Activated CD8-positive, alpha-beta memory T cell treated with anti-CD3 and anti-CD28 coated beads for 48 hours (primary cell): ENCODE measurements at places on chromosomes 5 and 9.

DNA sequence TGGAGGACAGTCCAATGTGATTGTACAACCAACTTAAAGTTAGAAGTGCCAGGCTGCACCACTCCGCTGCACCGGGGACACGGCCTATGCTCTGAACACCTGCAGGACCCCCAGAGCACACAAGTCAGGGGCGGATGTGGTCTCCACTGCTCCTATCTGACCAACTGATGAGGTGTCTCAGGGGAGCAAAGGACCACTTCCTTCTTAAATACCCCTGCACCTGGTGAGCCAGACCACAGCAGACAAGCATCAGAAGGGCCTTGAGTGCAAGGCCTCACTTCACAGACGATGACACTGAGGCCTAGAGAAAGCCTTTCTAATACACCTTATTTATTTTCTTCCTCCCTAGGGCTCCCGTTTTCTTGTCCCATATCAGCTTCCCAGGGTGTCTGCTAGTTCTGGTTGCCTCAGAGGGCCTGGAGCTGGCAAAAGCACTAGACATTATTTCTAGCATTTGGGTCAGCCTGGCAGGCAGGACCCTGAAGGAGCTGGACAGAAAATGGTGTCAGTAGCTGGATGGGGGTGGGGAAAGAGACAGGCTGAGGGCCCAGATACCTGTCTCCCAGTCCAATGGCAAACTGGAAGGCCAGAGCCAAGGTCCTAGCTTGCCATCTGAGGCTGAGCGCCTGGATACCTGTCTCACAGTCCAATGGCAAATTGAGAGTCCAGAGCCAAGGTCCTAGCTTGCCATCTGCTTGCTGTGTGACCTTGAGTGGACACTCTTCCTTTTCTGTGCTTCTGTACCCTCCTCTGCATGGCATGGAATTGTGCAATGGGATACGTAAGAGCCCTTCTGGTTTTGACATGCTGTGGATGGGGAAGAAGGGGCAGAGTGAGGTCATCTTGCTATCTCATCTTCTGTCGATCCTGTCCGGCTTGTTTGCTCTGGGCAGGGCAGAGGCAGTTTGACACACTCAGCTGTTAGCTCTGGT, 9.0 kb downstream of the CCDC69 start:
- DNase-seq = no peak

DNA sequence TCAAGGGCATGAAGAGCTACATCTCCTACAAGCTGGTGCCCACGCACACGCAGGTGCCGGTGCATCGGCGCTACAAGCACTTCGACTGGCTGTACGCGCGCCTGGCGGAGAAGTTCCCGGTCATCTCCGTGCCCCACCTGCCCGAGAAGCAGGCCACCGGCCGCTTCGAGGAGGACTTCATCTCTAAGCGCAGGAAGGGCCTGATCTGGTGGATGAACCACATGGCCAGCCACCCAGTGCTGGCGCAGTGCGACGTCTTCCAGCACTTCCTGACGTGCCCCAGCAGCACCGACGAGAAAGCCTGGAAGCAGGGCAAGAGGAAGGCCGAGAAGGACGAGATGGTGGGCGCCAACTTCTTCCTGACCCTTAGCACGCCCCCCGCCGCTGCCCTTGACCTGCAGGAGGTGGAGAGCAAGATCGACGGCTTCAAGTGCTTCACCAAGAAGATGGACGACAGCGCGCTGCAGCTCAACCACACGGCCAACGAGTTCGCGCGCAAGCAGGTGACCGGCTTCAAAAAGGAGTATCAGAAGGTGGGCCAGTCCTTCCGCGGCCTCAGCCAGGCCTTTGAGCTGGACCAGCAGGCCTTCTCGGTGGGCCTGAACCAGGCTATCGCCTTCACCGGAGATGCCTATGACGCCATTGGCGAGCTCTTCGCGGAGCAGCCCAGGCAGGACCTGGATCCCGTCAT, 1.4 kb downstream of the SNX18 start:
- DNase-seq = no peak

DNA sequence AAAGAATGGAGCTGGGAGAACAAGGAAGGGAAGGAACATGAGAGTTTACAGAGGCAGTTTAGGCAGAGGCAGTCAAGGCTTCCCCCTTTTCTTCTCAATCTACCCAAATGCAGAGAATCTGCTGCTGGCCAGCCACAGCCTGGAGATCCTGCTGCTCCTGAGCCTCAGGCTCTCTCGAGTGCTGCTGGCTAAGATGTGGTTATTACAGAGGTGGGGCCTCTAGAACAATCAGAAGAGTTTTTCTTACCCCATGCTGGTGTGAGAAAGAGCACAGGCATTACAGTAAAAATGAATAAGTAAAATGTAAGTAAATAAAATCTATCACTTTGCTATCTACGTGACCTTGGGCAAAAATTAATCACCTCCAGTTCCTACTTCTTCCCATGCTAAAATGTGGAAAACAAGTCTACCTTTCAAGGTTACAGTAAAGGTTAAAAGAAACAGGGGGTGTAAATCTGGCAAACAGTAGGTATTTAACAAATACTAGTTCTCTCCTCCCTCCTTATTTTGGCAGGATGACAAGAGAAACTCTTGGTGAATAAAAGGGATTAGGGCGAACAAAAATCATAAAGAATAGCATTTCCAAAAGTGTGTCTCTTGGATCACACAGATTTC, 31.1 kb downstream of the FBXW11 start:
- DNase-seq = no peak

GRCh38 chr5:173858021-173858669, 30.0 kb upstream of the CPEB4 start:
- no peak for DNase-seq

DNA sequence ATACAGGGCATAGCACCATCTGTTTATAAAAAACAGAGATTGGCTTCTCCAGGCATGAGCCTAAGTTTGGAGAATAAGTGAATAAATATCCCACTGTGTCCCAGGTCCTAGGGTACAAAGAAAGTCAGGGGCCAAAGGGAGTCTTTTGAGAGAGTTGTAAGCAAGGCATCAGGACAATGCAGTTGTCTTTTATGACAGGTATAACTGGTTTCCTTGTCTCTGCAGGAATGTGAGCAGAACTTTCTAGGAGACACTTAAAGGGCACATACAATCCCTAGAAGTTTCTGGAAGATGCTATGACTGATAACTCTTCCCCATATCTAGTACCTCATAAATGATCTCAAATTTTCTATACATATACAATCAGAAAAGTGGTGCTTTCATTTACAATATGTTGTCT, 245.6 kb upstream of the RGMB start:
- no peak for DNase-seq

GRCh38 chr9:123825342-123826060, 104.4 kb downstream of the DENND1A start:
- DNase-seq = no peak

- DNase-seq = no peak
Observed at GRCh38 chr5:134236318-134236717, 10.4 kb upstream of the PPP2CA start.

GRCh38 chr9:23725279-23725946, 100.6 kb downstream of the ELAVL2 start:
- DNase-seq = no peak

GRCh38 chr5:170382790-170383189, 6.4 kb downstream of the KCNMB1 start:
- no peak for DNase-seq

GRCh38 chr9:21984101-21984500, 10.1 kb downstream of the CDKN2A start:
- no peak for DNase-seq

GRCh38 chr9:17322882-17323864, 188.3 kb downstream of the CNTLN start:
- no peak for DNase-seq

- no peak for DNase-seq
Observed at GRCh38 chr5:138974227-138975063, 99.3 kb upstream of the LRRTM2 start.

GRCh38 chr9:129748249-129748648, 4.6 kb downstream of the PTGES start:
- no peak for DNase-seq

DNA sequence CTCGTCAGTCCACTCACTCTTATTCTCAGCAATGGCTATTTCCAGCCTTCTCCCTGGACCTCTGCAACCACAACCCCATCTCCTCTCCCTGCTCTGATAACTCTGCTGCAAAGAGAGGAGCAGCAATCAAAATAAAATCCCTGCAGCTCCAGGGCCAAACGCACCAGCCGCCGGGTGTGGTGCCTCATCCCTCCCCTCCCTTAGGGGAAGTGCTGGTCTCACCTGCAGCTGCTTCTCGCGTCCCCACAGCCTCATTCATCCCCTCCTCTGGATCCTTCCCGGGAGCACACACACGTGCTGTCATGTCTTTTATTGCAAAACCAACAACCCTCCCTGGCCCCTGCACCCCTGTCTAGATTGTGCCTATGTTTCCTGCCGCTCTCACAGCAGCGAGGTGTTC, 77.8 kb downstream of the TENT4A start:
- DNase-seq = no peak

- no peak for DNase-seq
Observed at GRCh38 chr9:114745879-114746550, 59.8 kb downstream of the TNFSF15 start.

GRCh38 chr9:83456226-83456625, 82.0 kb downstream of the FRMD3 start:
- no peak for DNase-seq
